Daoy (cell line): ENCODE measurements at places on chromosomes 1 and 21. TPM values are rescaled to one million over a fixed set of nuclear protein-coding genes. Genes with fewer than 3 reads are reported as not detected.

AMY1B gene
- total RNA-seq = not detected in 2 replicates

ILF2 gene
- total RNA-seq = 617 and 629 TPM in 2 replicates

SPATA45 gene
- not detected in 2 replicates for total RNA-seq

DNA sequence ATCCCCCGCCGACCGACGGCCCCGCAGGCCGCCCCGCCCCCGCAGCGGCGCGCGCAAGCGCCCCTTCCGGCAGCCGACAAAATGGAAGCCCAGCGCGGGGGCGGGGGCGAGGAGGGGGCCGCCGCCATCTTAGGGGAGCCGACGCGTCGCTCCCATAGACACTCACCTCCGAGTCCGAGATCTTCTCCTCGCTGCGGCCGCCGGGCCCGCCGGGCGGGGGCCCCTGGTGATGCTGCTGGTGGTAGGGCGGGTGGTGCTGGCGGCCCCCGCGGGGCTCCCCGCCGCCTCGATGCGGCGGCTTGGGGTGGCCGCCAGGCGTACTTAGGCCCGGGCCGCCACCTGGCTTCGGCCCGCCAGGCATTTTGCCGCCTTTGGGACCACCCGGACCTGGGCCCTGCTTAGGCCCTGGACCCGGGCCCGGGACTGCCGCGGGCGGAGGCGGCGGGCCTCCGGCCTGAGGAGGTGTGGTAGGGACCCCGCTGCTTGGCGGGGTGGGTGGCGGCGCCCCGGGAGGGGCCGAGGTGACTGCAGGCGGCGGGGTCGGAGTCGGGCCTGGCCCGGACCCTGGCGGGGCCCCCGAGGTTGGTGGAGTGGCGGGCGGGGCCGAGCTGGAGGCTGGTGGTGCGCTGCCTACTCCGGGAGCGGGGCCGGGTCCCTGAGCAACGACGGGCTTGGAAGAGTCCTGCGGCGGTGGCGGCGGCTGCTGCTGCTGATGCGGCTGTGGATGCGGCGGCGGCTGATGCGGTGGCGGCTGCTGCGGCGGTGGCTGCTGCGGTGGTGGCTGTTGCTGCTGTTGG lies 691 bp downstream of the SFPQ start:
- DNase-seq = peak; percentile 85

GRCh38 chr1:100924991-100925390 lies 29.1 kb downstream of the SLC30A7 start:
- DNase-seq = no peak

- peak; percentile 51 for DNase-seq
Measured at GRCh38 chr1:181423301-181423918, 59.9 kb upstream of the CACNA1E start.

DNA sequence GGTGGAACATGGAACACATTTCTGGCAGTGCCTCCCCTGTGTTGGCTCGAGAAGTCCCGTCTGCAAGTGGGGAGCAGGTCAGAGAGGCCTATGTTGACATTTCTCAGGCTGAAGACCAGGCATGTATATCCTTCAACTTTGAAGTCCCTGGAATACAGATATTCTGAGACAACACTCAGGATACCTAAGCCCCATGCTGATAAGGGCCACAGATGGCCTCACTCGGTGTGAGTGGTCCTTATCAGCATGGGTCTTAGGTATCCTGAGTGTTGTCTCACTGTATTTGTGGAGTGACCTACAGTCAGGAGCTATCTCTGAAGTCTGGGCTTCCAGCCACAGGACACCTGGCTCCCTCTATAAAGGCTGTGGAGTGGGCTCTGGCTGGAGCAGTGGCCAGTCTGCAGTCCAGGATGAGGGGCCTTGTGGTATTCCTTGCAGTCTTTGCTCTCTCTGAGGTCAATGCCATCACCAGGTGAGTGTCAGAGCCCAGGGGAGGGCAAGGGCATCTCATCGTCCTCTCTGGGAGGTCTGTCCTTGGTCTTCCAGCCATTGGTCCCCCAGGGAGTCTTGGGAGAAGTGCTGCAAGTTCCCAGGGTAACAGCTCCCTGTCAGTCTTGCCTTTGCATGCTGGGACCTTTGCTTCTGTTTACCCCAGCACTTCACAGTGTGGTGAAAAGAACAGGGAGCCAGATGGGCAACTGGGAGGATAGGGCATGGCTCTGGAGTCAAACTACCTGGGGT lies 29.6 kb downstream of the PROK1 start:
- DNase-seq = no peak

DNA sequence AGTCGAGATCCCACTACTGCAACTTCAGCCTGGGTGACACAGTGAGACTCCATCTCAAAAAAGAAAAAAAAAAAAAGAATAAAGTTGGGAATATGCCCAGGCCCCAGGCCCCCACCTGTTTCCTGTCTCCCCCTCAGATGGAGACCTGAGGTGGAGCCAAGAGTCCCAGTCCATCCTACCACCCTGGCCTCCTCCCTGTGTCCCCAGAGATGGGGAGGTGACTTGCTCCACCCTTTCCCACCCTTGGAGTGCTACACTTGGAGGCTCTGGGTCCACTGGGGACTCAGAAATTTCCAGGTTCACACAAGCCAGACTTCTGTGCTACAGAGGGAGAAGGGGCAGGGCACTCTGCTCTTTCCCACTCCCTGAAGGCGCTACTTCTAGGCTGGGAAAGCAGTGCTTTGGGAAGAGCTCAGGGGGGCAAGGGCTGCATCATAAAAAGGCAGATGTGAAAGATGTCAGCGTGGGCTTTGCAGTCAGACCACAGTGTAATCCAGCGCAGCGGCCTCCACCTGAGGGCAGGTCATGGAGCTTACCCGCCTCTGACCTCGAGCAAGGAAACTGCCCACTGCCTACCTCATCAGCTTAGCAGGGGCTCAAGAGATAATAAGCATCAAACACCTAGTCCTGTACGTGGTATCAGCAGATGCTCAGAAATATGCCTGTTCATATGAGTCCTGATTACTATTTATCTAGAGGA lies 13.4 kb downstream of the TMEM63A start:
- DNase-seq = no peak
